Occipital lobe (tissue), 3 donors: ENCODE measurements at places on chromosomes 3 and 15.
A peak's percentile ranks its signal among the peaks of the same experiment; 100 is the strongest.

DNA sequence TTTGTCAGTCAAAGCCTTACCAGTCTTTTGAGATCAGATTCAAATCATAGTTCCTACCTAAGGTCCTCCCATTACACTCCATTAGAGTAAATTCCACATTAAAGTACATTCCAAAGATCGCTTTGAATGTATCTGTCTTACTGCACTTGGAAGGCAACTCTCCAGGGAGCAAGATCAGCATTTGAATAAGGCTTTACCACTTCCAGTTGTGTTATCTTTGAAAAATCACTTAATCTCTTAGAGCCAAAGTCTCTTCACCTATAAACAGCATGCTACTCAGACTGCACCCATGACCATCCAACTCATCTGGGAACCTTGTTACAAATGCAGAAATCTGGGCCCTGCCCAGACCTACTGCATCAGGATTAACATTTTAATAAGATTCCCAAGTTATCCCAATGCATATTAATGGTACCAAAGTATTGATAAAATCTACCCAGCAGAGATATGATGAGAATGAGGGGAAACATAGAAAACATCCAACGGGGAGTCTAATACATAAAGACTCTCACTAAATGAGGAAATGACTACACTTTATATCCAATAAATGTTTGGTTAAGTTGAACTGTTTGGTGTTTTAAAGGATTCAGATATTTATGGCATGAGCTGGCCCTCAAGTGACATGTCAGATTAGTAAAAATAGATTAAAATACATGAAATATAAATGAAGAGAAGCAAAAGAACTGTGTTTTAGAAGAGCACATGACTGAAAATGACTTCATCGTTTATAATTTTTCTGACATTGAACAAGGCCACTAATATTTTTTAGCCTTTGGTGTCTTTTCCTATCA is 75.9 kb downstream of the TNIK start:
- no peak for DNase-seq

DNA sequence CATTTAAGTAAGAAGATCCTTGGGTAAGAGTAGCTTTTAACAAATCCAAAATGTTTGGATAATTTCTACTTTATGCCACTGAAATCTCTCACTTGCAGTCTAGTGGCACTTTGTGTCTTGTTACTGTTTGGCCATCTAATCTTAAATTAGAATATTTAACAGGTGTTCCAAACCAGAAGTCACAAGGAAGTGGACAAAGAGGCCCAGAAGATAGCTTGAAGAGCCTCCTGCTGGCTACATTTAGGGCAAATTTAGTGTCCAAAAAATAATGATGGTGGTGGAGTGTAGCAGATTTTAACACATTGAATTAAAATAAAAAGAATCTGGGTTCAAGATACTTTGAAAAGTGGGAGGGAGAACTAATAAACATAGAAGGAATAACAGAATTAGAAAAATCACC is 172.2 kb downstream of the GHSR start:
- DNase-seq: no peak

DNA sequence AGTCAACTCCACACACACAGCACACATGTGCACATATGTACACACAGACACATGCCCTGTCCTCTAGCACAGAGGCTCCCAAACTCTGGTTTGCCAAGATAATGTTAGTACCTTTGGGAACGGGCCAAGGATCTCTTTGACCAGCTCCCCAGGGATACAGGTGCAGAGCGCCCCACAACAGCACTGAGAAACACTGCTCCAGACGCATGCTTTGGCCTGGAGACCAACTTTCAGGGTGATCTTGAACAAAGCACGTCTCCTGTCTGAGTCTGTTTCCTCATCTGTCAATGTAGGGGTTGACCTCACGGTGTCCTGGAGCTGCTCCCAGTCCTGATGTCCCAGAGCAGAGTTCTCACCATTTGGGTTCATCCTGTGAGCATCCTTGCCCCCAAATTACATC is 15.9 kb upstream of the SKOR1 start:
- no peak for DNase-seq

GRCh38 chr3:194483850-194484249 is 3.0 kb downstream of the ATP13A3 start:
- no peak for DNase-seq

GRCh38 chr3:10986592-10986991 is 6.0 kb upstream of the SLC6A1 start:
- DNase-seq: no peak

DNA sequence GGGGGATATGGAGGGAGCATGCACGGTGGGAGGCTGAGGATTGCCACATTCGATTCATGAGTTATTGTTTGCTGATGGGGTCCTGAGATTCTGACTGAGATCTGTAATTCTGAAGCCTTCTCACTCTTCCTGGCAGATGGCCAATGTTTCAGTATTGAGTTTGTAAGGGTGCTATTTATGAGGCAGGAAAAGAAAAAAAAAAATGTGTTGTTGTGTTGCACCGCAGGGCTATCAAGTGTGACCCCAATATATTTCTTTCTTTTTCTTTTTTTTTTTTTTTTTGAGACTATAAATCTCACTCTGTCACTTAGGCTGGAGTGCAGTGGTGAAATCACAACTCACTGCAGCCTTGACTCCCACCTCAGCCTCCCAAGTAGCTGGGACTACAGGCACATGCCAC is 3.2 kb upstream of the SENP2 start:
- DNase-seq: no peak

GRCh38 chr3:156120528-156121251 is at the start of gene KCNAB1:
Gene KCNAB1, plus strand, starts transcription at chr3:156120578.
- no peak for DNase-seq

- DNase-seq: no peak
These were observed 50.5 kb downstream of the UBE2E1 start for GRCh38 chr3:23856286-23856685.

GRCh38 chr15:65914386-65914785 is 45.1 kb downstream of the RAB11A start:
- no peak for DNase-seq

- no peak for DNase-seq
These were observed 8.1 kb downstream of the RMDN3 start for GRCh38 chr15:40746916-40747418.

GRCh38 chr3:115018694-115019093 is 128.4 kb downstream of the ZBTB20 start:
- no peak for DNase-seq

DNA sequence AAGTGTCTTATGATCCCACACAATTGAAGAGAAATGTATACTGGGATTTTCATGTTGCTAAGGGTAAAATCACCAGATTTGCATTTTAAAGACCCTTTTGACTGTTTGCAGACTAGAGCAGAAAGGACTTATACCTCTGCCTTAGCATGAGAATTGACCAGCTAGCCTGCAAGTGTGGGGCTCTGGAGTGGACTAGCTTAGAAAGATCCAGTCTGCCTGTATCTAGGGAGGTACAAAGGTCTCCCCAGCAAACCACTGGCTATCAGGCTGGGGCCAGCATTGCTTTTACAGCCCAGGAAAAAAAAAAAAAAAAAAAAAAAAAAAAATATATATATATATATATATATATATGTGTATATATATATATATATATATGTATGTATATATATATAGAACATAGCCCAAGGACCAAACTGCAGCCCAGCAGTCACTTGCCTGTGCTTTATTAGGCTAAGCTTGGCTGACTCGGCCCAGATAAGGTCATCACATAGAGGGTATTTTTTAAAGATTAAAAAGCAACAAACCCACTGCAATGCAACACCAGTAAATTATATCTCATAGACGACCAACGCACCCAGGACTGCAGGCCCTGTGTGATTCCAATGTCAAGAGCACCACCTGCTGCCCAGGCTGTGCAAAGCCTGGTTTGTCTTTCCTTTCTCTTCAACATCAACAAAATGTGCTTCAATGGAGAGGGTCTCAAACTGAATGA is 63.7 kb downstream of the DCLK3 start:
- peak; percentile 9 for DNase-seq

DNA sequence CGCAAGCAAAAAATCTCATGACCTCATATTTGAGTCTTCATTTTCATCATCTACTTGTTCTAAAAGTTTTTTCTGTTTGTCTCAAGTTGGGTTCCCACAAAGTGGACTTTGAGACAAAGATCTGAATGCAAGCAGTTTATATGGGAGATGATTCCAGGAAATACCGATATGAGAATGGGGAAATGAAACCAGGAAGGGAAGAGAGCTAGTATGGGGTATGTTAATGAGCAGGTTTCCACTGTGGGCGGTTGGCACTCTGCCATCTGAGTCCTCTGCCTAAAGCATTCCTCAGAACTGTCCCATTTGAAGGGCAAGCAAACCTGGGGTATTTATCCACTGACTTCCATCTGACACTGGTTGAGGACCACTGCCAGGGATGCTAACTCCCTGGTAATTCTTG is 8.8 kb downstream of the ADPRH start:
- DNase-seq: no peak

DNA sequence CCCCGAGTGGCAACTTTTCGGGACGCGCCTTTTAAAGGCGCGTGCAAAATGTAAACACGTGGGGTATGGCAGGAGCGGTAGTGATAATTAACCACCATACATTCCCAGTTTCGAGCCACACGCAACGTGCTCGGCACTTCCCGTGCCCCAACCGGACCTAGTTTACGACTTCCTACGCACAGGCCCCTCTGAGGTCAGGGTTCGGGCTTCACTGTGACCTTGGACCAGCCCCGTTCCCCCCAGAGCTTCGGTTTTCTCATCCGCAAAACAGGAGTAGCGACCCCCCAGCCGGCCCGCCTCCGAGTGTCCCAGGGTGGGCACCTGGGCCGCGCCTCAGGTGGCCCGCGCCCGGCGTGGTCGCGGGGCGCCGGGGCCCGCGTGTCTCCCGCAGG is 451 bp downstream of the CHCHD4 start:
- peak; percentile 66 for DNase-seq

- DNase-seq: no peak
These were observed 2.8 kb downstream of the EFCAB12 start for GRCh38 chr3:129425619-129426018.

- no peak for DNase-seq
These were observed 216.9 kb downstream of the ATP8B4 start for GRCh38 chr15:49901996-49902684.

DNA sequence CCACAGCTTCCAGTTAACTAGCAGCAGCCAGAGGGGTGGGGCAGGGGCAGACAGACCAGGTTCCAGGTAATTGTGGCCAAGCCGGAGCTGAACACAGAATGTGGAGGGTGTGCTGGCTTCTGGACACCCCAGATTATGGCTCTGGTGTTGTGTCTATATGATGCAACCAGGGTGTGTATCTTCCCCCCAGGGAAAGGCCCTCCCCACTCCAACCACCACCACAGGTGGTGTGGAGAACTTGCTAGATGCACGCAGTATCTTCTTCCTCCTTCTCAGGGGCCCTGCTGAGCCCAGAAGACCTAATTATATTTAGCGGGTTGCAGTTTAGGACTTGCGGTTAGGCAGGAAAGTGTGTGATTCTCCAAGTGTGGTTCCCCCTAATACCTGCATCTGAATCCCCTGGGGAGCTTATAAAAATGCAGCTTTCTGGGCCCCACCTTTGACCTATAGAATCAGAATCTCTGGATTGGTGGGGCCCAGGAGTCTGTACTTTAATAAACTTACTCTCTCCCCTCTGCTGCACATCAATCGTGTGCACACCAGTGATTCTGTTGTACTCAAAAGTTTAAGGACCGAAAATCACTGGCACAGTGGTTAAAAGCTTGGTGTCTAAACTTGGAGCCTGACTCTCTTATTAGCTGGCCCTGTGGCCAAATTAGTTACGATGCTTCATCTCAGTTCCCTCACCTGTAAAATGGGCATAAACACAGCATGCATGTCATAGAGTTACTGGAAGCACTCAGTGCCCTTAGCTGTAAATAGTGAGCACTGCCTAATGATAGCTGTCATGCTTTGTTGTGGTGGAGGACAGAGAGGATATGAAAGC is 379.1 kb upstream of the PROK2 start:
- DNase-seq: no peak

- no peak for DNase-seq
These were observed 4.0 kb upstream of the FMN1 start for GRCh38 chr15:33198541-33198940.

DNA sequence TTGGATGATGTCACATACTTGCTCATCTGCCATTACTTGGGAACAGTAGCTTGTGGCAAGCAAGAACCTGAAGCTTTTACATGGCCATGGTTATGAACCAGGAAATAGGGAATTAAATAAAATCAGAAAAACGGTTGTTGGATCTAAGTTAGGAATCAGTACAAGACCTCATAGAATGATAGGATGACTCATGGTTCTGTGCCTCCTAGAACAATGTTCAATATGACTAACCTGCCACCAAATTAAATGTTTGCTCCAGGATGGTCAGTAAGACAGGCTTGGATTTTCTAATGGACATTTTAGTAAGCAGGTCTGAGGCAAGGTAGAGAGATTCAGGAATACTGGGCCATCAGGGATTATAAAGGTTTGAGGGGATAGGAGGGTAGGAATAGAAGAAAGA is 218.9 kb downstream of the PLOD2 start:
- DNase-seq: no peak

DNA sequence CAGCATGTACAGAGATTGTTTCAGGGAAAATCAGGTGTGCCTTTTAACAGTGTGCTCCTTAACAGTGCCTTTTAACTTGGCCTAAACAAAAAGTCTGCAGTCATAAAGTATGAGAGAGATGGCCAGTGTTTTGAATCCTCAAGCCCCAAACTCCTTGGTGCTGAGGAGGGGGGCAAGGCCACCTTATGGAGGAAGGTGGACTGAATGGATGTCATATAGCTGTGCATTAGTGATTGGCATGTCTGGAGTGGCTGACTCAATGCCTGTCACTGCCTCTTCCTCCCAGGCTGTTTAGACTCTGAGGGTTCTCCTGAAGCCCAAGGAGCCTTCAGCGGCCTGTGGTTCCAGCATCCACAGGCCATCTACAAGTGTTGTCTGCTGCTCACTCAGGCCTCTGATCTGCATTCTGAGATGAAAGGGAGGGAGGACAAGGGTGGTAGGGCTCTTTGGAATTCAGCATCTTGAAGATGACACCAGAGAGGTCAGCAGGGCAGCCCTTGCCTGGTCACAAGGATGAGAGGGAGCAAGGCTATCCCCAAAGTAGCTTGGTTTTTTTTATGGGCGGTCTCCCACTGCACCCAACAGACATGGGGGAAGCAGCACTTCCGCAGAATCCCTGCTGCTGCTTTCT is 1.5 kb downstream of the FOXL2NB start:
- no peak for DNase-seq

DNA sequence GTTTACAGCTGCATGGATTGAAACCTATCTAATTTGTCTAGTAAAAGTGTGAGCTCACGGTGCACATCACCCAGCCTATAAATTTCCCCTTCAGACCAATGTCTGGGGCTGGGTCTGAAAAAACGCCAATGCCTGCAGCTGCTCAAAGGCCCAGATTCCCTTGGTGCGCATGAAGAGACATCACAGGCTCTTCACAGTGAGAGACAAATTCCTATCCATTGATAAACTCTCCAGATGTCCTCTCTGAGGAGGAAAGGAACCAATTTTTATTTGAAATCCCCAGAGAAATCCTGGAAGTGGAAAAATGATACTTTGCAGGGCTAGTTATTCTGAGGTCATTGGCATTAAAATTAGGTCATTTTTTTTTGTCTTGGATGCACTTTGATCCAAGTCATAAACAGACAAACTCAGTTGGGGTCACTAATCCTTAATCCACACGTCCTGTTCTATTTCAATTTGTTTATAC is 360.5 kb downstream of the EPHA3 start:
- no peak for DNase-seq
